ENCODE measurements at places on chromosomes 6 and 20.

DNA sequence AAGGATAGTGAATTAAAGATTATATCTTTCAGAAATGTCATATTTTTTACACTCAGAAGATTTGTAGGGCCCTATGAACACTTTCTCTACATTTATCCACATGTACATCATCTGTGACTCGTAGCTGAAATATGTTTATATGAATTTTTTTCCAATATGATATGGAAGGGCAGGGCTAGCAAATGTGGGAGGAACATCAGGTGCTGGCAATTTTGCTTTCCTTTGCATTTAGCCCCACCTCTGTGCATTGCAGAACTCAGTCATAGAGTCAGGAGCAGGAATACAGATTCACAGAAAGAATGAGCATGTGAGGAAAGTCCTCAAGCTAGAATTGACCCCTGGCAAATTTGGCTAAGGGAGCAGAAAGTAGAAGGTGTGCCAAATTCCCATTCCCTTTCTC is 129.9 kb downstream of the CRYBG1 start:
- DNase-seq = no peak

DNA sequence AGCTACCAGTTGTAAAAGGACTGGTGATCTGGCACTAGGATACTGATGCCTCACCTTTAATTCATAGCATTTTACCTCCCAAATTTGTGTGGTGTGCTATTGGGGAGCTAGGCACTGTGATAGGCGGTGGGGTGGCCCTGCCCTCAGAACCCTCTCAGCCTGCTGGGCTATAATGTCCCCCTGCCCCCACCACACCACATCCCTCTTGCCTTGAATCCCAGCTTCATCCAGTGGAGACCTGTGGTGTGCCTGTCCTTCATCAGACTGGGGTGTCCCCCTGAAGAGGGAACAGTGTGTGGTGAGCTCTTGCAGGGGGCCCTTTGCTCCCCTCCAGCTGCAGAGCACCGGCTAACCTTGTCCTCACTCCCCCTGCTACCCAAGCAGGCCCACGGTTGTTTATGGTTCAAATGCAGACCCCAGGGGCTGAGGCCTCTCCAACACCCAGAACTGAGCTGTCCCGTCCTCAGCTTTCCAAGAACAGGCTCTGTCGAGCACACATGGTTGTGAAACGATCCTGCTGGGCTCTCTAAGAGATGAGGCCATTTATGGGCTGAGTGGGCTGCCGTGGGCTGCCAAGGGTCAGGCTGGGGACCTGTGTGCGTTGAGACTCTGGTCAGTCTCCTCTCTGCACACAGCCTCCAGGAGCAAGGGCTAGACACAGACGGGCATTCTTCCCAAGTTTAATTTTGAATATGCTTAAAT is 26.9 kb upstream of the VEGFA start:
- no peak for DNase-seq

GRCh38 chr6:134510142-134510541 is 192.2 kb upstream of the SGK1 start:
- no peak for DNase-seq

GRCh38 chr20:50442512-50442911 is 67.7 kb upstream of the PTPN1 start:
- DNase-seq = no peak

GRCh38 chr6:98839781-98840361 is 5.5 kb downstream of the POU3F2 start:
- no peak for DNase-seq

DNA sequence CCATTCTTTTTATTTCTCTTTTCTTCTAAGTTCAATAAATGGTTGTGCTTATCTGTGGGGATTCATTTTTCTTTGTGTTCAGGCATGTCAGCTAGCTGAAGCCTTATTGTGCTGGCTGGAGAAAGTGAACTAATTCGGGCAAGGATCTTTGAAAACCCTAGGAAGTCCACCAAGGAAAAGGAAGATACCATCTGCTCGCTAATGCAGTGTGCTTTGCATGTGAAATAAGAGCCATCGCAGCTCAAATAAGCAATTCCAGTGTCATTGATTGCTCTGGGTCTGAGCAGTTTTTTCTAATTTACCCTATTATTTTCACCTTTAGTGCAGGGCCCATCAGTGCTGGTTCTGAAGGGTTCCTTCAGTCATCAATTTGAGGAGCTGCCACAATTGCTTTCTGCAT is 309.4 kb upstream of the SOX4 start:
- DNase-seq = no peak

GRCh38 chr6:158536891-158537798 is 22.7 kb upstream of the TMEM181 start:
- no peak for DNase-seq

- DNase-seq = no peak
Measured at GRCh38 chr20:44188752-44189151, 1.8 kb upstream of the JPH2 start.

DNA sequence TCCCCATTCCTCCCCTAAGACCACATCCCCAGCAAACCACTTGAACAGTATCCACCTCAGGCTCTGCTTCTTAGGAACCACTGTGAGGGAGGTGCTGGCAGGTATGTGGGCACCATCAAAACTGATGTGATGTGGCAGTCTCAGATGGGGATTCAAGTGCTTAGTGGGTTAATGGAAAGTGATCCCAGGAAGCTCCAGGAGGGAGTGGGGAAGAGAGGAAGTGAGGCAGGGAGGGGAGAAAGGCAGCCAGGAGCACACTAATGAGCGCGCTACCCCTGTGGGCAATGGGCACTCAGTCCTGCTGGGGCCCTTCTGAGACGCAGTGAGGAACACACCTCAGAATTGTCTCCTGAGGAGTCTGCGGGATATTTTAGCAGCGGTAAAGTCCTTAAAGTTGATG is 263.1 kb upstream of the MOCS1 start:
- DNase-seq = no peak

DNA sequence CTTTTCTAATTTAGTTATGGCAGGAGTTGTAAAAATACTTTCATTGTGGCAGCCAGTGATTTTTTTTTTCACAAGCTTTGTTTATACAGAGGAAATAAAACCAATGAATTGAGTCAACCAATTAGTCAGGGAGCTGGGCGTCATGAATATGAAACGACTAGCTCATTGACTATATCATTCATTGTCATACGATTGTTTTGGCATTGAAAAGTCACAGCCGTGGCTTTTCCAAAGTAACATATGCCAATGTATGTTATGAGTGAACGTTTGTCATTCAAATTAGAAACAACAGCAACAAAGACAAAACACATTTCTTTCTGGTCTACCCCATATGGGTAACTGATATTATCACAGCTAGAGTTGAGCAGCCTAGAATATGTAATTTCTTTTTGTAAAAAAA is 810.6 kb downstream of the EPHA7 start:
- no peak for DNase-seq

- DNase-seq = no peak
Measured at GRCh38 chr20:19528286-19529030, 229.6 kb upstream of the RIN2 start.

GRCh38 chr20:56934888-56935287 is 305.8 kb downstream of the TFAP2C start:
- no peak for DNase-seq

DNA sequence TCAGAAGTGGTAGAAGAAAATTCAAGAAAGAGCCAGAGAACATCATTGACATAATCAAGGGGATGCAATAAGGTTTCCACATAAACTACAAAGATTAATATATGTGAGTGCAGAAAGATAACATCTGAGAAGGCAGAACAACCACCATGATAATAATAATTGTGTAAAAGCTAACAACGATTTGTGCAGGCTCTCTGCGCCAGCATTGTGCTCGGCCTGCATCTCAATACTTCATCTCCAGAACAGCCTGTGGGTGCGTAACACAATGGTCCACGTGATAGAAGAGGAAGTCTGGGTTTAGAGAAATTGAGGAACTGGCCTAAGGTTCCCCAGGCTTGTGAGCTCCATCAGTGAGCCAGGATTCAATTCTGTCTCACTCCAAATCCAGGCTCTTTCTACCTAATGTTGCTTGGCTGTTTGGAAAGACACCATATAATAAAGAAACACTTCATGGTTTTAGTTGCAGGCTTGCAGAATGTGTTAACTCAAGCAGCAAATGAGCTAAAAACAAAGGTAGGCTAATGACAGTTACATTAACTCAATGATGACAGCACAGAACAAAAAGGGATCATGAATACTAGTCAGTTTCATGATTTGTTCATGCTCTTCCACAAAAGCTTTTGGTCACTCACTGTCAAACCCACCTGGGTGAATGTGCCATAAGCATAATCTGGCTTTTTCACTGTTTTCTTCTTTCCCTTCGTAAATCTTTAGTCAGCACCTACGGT is 71.2 kb downstream of the LY86 start:
- DNase-seq = no peak
